ENCODE measurements at places on chromosomes 13 and 19.

DNA sequence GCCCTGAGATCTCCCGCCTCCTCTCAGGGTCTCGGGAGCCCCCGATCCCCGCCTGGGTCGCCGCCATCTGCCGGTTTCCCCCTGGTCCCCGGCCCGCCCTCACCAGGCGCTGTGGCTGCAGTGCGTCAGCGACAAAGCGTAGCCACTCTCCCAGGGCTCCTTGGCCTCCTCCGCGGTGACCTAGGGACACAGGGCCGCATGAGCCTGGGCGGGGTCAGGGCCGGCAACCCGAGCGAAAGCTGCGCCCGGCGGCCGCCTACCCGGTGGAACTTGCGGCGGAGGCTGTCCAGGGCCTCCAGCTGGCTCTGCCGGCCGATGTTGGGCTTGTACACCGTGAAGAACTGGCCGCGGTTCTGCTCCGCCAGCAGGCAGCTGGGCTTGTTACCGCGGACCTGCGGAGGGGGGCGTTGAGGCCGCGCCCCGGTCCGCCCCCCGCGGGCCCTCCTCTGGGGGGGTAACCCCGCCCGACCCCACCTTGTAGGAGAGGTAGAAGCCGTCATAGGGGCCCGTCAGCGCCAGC is 5.3 kb downstream of the GPX4 start:
- no peak for DNase-seq

DNA sequence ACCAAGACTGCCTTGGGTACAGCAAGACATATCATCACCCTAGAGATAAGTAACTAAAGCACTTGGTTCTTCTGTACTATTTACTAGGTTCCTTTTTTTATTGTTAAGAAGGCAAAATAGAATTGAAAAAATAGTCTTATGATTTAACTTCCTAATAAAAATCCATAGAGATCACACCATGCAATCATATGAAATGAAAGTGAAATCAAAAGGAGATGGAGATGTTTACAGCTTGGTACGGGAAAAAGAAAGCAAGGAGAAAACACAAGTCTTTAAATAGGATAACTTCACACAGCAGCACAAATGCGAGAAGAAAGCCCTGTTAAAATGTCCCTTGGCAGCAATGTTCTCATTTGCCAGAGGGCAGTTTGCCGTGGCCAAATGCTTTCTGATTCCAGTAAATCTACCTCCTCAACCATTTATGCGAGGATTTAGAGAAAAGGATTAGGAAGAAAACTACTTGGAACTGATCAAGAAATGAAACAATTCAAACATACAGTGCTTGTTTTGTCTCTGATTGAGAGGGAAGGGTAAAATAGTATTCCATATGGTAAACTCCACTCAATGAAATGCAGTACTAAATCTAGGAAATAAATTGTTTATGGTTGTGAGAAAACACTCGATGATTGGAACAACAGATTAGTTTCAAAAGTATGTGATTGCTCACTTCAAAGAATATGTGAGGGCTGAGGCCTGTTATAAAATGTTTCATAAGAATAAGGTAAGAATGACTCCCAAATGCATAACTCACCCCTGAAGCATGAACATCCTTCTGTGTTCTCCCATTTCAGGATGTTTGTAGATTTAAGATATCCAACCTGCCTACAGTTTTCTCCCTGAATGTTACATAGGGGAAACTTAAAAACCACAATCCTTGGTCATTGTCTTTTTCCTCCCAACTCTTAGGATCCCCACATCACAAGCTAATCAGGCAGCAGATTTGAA is 487.8 kb downstream of the DACH1 start:
- DNase-seq: no peak

DNA sequence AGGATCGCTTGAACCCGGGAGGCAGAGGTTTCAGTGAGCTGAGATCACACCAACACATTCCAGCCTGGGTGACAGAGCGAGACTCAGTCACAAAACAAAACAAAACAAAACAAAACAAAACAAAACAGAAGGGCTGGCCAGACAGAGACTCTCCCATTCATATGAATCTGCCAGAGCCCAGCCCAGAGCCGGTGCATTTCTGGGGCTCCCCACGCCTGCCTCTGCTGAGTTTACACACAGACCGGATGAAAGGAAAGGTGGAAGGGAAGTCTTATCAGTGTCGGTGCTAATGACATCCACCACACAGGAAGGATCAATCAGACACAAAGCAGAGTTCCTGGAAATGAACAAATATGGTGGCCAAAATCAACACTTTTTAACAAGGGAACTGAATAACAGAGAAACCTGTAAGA is 6.8 kb downstream of the TRAPPC6A start:
- no peak for DNase-seq

DNA sequence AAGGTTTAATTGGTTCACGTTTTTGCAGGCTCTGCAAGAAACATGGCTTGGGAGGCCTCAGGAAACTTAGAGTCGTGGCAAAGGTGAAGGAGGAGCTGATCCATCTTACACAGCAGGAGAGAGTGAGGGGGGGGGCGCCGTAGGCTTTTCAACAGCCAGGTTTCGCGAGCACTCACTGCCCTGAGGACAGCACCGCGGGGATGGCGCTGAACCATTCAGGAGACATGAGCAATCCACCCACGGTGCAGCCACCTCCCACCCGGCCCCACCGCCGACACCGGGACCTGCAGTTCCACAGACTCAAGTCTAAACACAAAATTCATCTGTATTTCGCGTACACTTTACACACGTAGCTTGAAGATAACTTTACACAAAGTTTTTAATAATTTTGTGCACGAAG is 73.6 kb downstream of the KDM4B start:
- no peak for DNase-seq

DNA sequence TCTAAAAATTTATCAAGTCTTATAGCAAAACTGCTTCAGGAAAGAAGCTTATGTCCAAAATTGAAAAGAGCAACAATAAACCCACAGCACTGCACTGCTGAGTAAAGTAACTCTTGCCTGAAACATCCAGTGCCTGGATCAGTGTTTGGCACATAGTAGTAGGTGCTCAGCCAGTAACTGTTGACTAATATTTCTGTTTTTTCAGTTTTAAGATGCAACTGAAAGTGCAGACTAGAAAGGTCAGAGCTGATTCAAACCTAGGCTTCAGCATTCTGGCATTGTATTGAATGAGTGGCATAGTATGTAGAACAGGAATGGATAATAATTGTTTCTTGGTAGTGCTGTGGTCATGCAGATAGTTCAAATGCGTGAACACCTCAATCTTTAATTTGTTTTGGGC is 67.6 kb downstream of the UBL3 start:
- no peak for DNase-seq

GRCh38 chr19:19530423-19530804 is 1.7 kb downstream of the YJEFN3 start:
- DNase-seq: no peak

DNA sequence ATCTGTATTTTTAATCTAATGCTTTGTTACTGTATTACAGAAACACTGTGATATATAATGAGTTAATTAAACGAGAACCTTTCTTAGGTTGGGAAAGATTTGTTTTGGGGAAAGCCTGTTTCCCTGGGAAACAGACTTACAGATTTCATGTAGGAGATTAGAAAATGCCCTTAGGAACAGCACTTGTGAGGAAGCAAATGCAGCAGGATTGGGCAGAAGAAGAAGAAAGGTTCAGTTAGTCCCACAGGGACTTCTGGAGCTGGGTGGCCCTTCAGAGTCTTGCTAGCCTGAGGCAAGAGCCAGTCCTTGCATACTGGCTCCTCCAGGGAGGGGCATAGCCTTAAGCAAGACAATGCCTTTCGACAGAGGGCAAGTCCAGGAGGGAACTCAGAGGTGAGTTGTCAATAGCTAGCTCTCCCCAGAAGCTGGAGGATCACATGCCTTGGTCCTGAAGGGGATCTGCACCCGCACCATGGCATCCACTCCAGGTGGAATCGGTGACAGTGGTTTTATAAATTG is 36.8 kb downstream of the N4BP2L1 start:
- no peak for DNase-seq

GRCh38 chr13:24668955-24669582 is 11.1 kb upstream of the ATP12A start:
- DNase-seq: no peak

DNA sequence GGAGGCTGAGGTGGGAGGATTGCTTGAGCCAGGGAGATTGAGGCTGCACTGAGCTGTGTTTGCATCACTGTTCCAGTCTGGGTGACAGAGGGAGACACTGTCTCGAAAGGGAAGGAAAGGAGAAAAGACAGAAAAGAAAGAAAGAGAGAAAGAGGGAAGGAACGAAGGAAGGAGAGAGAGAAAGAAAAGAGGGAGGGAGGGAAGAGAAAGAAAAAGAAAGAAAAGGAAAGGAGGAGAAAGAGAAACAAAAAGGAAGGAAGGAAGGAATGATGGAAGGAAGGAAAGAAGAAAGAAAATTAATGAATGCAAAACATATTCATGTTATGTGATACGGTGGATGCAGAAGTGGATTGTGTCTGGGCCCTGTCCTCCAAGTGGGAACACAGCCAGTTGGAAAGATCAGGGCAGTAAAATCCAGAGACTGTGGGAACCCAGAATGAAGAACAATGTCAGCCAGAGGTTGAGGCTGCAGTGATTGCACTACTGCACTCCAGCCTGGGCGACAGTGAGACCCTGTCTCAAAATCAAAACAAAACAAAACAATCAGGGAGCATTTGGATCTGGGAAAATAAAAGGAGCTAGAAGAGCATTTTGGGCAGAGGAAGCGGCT is 6.2 kb downstream of the PHLDB3 start:
- no peak for DNase-seq

DNA sequence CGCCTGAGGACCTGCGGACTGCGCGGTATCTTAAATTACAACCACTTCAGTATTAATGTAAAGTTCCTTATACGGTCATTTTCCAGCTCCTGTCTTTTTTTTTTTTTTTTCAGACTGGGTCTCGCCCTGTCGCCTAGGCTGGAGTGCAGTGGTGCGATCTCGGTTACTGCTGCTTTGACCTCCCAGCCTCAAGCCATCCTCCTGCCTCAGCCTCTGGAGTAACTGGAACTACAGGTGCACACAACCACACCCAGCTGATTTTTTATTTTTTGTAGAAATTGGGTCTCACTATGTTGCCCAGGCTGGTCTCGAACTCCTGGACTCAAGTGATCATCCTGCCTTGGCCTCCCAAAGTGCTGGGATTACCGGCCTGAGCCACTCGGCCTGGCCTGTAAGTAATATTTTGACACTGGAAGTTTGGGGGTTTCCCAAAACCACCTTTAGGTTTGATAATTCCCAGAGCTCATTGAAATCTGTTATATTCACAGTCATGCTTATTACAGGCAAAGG is 406 bp upstream of the EID2B start:
- no peak for DNase-seq

GRCh38 chr13:32080328-32080744 is 48.8 kb downstream of the FRY start:
- DNase-seq: no peak

- no peak for DNase-seq
Measured at GRCh38 chr13:110913322-110914080, 1.4 kb downstream of the ANKRD10 start.

DNA sequence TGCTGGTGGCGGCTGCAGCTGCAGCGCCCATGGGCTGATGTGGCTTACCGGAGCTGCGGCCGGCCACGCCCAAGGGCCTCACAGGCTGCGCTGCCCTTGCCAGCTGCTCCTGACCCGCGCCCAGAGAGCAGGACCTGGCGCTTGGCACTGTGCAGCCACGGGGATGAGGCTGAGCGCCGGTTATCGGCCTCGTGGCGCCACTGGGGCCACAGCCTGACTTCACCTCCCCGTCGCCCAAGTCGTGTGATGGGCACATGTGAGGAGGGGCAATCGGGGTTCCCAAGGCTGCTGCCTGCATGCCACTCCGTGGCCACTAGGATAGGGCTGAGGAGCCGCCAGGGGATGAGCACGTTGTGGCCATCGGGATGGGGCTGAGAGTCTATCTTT is 77.2 kb upstream of the PABPC3 start:
- no peak for DNase-seq

Data from NCI-H1417 treated with DMSO at 0.1 percent for 48 hours (cell line).